NCI-H1694 treated with DMSO at 0.1 percent for 48 hours (cell line): ENCODE measurements at places on chromosomes 4 and X.

DNA sequence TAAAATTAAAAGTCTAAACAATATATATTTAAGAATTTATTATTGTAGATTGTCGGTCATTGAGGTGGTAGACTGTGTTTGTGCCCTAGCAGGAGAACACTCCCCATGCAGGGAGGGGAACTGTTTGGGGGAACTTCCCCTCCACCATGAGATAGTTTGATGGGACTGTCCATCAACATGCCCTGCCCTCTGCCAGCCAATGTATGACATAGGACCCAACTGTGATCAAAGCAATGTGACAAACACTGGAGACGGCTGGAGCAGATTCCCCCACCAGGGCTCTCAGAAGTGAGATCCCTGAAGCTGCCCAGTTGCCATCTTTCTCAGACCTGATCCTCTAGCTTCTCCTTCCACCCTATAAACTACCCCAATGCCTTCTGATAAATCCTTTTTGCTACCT, 44.9 kb downstream of the SH3KBP1 start:
- DNase-seq: no peak

DNA sequence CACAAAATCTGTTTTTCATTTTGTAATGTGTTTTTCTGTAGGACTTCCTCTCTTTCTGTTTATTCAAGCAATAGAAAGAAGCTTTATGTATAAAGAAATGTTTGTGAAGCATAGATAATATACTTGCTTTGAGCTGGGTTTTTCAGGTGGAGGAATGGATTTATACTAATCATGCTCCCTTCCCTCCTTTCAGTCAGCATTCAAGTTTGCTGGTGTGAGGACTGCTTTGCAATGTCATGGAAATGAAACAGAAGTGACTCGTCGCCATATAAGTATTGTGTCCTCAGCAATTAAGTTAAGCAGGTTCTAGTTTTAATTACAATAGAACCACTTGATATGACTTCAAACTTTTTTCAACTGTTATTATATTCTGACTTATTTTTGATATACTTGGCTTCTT, 1447.1 kb downstream of the PCDH19 start:
- no peak for DNase-seq

- no peak for DNase-seq
Observed at GRCh38 chr4:34412233-34412632, 1832.1 kb downstream of the ARAP2 start.

- no peak for DNase-seq
Observed at GRCh38 chr4:55781812-55782211, 37.8 kb upstream of the EXOC1L start.

DNA sequence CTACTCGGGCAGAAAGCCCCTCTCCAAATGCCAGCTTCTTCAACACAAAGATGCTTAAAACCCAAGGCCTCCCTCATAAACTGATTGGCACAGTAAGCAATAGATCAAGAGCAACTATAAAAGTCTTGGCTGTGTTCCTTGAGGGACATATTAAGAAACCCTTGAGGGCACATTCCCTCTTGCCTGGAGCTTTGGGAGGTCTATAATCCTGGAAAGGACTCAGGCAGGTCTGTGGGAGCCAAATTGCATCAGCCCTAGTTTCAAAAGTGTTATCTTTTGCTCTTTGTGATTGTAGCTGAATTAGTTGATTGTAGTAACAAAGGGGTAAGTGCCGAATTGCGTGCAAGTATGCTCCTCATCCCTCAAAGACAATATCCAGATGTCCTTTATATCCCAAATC, 18.6 kb upstream of the SETD7 start:
- no peak for DNase-seq

DNA sequence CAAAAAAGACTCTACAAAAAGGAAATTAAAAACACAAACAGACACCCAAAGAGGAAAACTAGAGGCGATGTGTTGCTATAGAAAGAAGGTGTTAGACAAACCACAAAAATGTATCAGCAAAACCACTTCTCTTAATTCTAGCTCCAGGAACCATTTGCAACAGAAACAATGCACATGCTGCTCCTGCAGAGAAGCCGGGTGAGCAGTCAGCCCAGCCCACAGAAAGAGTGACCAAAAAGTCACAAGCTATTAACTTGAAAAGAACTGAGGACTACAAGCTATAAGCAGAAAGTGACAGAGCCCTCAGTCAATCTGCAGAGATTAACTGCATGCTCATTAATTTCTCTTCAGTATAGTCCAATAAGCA, 96.2 kb upstream of the KLHL13 start:
- DNase-seq: no peak

DNA sequence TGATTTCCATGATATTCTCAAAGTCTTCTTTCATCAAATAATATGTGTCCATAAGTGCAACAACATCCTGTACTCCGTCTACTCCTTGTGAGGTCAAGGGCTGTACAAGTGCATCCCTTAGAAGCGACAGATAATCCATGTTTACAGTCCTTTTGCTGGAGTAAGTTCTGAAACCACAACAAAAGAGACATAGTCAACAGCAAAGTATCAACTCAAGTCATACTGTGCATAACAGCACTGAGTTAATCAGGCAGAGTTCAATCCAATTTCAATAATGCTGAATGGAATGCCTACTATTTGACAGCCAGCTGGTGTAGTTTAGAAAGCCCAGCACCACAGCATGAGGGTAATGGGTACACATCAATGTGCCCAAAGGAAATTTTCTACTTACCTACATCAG, 74.5 kb downstream of the RFC1 start:
- DNase-seq: no peak

GRCh38 chr4:44912980-44913379, 186.6 kb upstream of the GNPDA2 start:
- no peak for DNase-seq

GRCh38 chrX:24465532-24465865, 413 bp downstream of the PDK3 start:
- no peak for DNase-seq
